Activated CD8-positive, alpha-beta memory T cell treated with anti-CD3 and anti-CD28 coated beads for 48 hours (primary cell): ENCODE measurements at places on chromosomes 7 and 10.

DNA sequence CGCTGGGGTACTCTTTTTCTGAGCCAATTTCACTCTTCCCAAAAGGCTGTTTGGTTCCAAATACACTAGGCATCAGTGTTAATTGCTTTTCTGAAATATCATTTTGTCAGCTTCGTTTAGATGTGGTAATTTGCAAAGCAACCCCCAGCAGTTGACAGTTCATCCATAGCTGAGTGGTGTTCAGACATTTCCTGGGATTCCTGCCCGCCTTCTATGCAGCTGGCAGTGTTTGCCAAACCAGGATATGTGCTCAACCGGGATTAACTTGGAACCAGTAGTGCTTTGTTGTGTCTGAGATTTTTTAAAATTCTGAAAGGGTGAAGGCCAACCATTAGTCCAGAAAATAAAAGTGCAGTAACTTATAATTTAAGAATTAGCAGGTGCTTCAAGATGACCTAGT, 25.2 kb upstream of the MKLN1 start:
- no peak for DNase-seq

DNA sequence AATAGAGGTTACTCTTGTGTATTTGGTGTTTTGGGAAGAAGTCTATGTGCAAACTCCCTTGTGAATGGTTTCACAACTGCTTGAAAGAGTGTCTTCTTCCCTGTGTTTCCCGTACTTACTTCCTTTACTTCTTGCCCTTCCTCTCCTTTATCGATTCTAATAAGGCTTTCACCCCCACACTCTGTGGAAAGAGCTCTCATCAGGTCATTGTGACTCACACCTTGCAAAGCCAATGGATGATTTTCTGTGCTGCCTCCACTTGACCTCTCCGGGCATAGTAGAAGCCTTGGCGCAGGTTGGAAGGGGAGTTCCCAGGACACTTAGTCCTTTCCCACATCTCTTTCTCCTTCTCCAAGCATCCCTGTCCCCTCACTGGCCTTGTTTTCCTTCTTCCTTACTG, 6.2 kb upstream of the TSPAN15 start:
- DNase-seq = no peak

DNA sequence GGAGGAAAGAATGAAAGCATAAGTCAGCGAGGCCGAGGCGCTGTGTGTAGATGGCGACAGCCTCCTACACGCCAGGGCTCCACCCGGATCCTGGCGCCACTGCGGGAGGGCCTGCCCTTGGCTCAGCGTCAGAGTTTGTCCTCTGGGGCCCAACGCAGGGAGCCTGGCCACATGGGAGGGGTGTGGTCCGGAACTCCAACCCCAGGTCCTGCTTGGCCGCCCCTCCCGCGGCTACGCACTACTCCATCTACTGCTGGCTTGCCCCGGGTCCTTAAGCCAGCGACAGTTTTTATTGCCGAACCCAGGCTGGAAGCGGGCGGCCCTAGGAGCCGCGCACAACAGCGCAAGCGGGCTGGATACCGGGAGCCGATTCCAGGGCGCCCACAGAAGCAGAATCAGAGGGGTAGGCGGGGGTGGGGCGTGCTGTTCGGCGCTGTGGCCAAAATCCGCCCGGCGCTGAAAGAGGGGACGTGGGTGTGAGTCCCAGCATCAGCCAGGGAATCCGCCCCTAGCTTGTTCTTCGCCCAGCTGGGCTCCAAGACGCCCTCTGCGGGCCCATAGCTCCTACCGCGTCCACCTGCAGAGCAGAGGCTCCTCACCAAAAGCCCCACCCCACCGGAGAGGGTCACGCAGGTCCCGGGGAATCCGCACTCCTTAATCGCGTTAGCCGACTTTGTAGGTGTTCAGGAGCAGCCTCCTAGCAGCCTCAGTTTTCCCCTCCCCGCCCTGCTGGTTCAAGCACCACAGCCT, 4.5 kb downstream of the KAZALD1 start:
- no peak for DNase-seq

DNA sequence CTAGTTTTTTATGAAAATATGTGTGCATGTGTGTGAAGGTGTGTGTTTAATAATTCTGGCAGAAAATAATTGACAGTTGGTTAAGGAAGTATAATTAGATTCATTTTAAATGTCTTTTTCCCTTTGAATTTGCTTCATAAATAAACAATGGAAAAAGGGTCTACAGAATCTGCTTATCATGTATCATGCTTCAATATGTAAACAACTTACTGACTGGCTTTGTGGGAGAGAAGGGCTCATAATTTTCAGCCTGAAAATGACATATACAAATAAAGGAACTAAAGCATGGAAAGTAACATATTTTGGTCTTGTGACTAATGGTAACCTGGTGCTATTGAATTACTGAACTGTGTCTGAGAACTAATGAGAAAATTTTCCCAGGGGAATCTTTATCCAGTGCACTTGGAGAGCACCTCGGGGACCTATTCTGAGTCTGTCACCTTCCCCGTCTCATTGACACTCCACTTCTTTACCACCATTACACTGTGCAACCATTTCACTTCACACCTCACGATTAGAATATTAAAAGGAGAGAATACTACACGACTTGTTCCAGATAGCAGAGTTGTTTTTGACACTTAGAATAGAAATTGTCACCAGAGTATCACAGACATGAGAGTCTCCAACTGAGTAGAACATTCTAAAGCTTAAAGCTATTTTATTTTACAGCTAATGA, 298.6 kb downstream of the TFEC start:
- no peak for DNase-seq

GRCh38 chr10:110893559-110894179, 21.9 kb downstream of the PDCD4 start:
- no peak for DNase-seq
